ENCODE measurements at places on chromosomes 5 and 9.

GRCh38 chr5:169190849-169191248, 110.1 kb downstream of the SLIT3 start:
- DNase-seq = peak; percentile 69

GRCh38 chr5:96881511-96882115, 5.3 kb downstream of the ERAP2 start:
- DNase-seq = peak; percentile 79

DNA sequence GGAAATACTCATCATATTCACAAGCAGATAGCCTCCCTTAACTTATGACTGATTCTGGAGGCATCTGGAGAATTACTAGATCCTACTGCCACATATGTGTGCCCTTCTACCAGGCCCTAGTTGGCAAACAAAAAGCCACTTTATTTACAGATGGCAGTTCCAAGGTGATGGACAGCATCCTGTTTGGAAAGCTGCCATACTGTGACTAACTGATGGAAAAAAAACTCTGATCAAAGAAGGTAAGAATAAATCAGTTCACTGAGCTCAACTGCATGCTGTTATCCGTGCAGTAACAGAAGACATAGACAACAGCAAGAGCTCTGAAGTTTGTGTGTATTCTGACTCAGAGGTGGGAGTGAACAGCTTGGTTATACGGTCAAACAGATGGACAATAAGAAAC, 279.8 kb upstream of the POU5F2 start:
- DNase-seq = peak; percentile 41

DNA sequence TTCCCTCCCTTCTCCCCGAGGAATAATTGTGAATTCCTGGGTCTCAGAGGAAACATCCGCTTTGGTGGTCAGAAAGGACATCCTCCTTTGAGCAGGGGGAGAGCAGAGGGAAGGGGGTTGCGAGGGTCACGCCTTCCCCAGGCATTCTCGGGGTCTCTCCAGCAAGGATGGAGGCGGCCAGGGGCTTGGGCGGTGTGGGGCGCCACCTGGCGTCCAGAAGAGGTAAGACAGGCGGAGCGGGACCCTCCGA, 129.1 kb downstream of the KCNIP1 start:
- DNase-seq = no peak

DNA sequence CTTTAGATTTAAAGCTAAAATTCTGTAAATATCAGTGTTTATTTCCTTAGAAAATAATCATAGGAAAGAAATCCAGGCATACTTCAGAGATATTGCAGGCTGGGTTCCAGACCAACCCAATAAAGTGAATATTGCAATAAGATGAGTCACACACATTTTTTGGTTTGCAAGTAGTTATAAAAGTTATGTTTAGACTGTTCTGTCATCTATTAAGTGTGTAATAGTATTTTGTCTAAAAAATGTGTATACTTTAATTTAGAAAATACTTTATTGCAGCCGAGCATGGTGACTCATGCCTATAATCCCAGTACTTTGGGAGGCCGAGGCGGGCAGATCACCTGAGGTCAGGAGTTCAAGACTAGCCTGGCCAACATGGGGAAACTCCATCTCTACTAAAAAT, 6.9 kb upstream of the RIC1 start:
- DNase-seq = peak; percentile 90

GRCh38 chr5:55037046-55037771, 13.2 kb downstream of the GZMK start:
- no peak for DNase-seq

- DNase-seq = peak; percentile 46
Measured at GRCh38 chr9:107276966-107277710, 5.9 kb upstream of the RAD23B start.

DNA sequence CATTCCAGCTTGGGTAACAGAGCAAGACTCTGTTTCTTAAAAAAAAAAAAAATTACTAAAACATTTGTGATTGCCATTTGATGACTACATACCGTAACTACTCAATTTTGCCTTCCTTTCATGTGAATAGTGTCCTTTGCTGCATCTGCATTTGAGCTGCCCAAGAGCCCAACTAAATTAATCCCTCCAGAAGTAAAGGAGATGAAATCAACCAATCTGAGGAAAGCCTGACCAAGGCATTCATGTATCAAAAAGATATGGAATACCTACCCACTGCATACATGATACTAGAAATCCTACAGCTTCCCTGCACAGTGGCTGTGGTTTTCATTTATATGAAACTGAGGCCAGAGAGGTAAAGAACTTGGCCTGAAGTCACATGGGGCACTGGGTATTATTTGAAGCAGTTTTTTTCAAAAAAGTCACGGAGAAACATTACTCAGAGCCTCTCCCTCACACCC, 177.5 kb downstream of the AOPEP start:
- DNase-seq = peak; percentile 77

DNA sequence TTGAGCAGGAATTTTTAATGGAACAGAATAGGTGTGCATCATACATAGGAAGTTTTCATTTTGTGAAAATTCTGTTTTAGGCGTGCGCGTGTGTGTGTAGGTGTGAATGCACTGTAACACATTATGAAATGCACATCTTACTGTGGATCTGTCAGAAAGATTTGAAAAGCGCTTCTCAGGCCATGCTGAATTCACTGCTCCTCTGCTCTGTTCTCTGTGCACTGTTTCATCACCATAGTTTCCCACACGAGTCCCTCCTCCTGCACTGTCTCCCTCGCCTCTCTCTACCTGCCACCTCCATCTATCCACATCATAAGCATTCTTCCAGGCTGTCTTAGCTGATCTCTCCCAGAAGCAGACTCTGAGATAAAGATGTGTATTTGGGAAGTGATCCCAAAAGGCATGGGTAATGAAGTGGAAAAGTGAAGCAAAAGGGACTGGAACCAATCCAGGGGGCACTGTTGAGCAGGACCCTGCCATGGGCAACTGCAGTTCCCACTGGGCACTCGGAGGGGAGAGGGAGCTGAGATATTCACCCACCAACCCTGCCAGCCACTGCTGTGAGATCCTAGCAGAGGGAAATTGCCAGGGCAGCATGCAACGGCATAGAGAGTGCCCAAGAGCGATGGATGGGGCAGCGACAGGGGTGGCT, 65.9 kb downstream of the GABBR2 start:
- no peak for DNase-seq

DNA sequence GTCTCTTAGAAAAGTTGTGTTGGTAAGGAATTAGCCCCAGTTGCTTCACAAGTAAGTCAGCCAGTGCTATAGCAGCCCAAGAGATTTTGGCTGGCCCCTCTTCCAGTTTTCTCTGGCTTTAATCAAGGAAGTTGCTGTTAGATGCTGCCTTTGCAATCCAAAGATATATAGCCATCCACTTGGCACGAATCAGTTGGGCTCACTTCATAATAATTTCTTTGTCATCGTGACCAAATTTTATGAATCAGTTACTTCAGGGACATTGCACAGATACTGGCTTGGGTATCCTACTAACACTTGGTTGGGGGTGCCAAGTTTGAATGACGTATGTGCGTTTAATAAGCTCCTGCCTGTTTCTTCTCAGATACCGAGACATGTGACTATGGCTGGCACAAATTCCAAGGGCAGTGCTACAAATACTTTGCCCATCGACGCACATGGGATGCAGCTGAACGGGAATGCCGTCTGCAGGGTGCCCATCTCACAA, 81.5 kb downstream of the VCAN start:
- DNase-seq = peak; percentile 94

- DNase-seq = no peak
Measured at GRCh38 chr5:103847060-103847459, 284.5 kb upstream of the NUDT12 start.

DNA sequence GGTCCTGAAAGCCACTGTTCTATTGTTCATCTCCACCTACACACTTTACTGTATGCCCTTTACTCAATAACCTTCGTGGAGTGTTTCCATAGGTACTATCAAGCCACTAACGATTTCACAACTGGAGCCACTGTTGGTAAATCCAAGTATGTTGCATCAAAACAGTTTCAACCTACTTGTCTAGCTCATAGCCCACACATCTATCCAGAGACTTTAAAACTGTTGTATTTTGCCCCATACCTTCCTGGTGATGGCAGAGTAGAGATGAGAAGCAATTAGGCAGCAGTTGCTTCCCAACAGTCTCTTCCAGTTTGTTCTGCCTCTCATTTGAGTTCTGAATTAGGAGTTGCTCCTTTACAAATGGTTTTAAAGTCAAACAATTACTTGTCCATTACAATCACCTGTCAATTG, 607 bp downstream of the FAXDC2 start:
- DNase-seq = peak; percentile 55

- peak; percentile 96 for DNase-seq
Measured at GRCh38 chr5:179313849-179314521, 31.3 kb downstream of the ADAMTS2 start.

GRCh38 chr5:165620394-165620793, 2115.0 kb downstream of the MAT2B start:
- no peak for DNase-seq

GRCh38 chr5:65364907-65365306, 116.8 kb downstream of the ADAMTS6 start:
- DNase-seq = peak; percentile 79

DNA sequence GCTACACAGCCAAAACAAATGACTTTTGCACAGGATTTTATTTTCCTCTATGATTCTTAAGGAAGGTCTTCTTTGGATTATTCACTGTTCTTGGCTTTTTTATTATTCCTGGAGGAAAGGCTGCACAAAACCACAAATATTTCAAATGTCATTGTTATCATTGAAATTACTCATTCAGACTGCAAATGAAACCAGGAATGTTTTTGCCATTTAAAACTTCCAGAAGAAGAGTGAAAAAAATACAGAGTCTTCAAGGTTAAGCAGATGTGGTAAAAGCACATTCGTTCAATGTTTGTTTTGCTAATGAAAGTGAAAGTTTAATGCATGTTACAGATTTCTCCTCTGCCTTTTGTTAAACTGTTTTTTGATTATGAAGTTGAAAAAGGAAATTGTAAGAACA, 238.2 kb downstream of the TLE4 start:
- peak; percentile 84 for DNase-seq

GRCh38 chr9:94783102-94783682, 56.7 kb downstream of the AOPEP start:
- peak; percentile 91 for DNase-seq

DNA sequence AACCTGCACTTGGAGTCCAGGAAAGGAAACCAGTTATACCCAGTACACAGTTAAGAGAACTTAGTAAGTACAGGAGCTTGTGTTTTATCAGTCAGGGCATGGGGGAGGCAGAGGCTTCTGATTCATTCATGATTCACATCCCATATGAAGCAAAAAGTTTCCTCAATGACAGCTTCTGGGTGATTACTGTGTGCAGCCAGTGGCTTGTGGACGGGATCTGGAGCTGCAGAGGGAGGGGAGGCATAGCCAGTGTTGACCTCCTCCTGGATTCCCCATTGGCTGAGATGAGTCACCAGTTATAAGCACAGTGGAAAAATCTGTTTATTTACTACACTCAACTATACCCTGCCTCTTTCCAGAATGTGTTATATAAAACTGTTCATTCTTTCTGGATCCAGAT, 17.7 kb downstream of the IL31RA start:
- DNase-seq = peak; percentile 95

DNA sequence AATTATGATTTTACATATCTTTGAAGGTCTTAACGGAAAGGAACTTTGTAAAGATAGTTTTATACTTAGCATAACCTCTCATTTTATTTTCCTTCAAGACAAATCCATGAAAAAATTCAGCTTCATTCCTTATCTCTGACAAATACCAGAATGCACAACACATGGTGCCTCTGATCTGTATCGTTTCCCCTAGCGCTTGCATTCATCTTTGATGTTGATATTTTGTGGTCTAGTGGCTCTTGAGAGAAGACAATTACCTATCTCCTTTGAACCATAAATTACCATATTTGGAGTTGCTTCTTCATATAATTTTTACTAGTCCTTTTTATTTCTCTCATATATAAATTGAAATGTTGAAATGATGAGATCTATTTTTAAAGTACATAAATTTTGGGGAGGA, 551.3 kb downstream of the PDE4D start:
- DNase-seq = no peak

DNA sequence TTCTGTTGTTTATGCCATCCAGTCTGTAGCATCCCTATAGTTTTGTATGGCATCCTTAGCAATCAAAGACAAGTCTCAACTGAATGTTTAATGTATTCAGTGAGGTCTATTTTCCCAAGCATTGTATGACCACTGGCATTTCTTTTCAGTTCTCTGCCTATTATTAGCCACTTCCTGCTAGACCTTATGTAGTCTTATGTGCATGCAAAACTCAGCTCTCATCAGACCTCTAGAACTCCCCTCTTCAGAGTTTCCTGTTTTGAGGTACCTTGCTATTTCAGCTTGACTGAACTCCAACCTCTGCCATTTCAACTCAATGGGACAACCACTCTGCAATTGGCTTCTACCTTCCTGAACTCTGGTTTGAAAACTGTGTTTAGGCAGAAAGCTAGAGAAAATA, 113.2 kb downstream of the SLC25A46 start:
- DNase-seq = no peak

DNA sequence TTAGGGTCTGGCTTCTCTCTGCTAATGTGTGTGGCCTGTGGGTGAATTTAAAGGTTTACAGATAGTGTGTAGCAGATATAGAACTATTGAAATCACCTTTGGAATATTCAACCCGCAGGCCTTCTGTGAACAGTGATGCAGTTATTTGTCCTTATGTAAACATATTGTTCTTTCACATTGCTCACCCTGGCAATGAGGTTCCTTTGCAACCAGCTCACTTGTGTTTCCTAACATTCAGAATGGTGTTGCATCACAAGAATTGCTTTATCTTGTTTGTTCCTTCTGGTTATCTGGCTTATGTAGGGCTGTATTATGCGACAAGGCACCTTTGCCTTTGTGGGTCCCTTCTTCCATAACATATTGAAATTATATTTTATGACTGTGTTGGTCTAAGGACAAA, 370.3 kb downstream of the NNT start:
- peak; percentile 79 for DNase-seq

- no peak for DNase-seq
Measured at GRCh38 chr5:80713631-80714030, 58.8 kb upstream of the DHFR start.

GRCh38 chr5:27830546-27830945, 792.2 kb upstream of the CDH9 start:
- peak; percentile 43 for DNase-seq

DNA sequence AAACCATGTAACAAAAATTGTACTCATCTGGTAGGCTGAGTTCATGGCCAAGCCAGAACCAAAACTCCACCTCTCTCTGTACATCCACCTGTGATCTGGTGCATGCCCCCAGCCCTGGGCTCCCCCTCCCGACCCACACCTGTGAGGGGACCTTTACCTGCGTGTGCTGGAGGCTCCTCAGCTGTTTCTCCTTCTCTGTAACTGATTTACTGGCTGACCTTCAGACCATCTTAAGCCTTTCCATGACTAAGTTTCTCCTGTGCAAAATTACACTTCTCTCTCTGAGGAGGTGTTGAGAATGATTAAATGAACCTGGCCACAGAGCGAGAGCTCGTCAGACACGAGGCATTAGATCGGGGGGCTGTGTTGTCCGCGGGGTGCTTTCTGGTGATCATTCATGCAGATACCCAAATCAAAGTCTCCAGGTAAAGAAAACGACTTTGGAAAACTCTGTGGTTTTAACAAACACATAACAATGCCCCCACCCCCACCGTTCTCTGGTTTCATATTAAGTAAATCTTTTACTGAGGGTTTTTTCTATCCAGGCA, 136.4 kb downstream of the SEMA5A start:
- DNase-seq = no peak

GRCh38 chr5:85030316-85031084, 645.8 kb upstream of the EDIL3 start:
- no peak for DNase-seq

GRCh38 chr9:130042406-130042884, 544 bp downstream of the FNBP1 start:
- DNase-seq = no peak

- no peak for DNase-seq
Measured at GRCh38 chr5:80753712-80754111, 98.9 kb upstream of the DHFR start.
